Fibroblast of skin of left biceps (primary cell): ENCODE measurements at places on chromosomes 12 and 14.

DNA sequence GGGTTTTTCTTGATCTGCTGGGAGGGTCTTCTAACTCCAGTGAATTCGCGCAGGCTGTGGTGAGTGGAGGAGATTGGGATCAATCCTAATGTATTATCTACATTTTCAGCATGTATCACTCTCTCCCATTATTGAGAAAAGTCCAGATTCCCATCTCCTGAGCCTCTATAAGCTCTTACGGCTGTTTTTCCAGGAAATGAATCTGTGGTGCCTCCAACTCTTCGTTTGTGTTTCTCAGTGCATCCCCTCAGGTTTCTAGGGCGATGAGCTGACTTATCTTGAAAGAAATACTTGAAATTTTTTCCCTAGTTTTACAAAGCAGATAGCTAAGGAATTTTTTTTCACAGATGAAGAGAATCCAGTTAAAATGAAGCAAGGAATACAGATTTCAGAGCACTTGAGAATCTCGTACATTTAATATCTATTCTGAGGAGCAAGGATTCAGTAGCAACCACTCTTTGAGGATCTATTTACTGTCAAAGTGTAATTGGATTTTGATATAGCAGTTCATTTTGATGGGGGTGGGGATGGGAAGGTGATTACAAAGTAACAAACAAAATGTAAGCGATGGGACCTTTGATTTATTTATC, 138.7 kb downstream of the BRMS1L start:
- DNase-seq = no peak

DNA sequence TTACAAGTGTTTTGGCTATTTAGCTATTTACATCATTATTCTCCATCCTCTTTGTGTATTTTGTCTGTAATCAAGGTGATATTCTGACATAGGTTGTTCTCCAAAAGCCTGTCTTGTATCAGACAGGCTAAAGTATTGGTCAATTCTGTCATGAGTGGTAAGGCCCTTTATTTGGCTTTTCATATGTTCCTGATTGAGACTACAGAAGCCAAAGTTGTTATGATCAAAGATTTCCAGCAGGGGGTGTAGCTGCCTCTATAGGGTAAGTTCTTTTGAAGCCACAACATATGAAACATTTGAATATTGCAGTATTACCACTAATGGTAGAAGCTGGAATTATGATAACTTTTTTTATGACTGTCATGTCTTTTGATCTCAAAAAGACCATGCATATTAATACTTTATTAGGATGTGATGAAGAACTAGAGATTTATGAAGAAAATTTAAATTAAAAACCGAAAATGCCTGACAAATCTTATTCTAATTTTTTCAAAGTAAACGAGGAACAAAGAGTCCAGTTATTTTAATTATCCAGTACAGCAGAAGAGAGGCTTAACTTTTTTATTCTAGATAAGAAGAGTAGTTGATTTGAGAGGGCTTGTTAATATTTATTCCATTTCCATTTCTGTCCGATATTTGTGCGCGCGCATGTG, 3.4 kb upstream of the ARHGAP5 start:
- DNase-seq = peak; percentile 66

- no peak for DNase-seq
These were observed 158.6 kb upstream of the CCND2 start for GRCh38 chr12:4114986-4115385.

GRCh38 chr12:48810903-48811431, 7.3 kb upstream of the CACNB3 start:
- DNase-seq = peak; percentile 54

- no peak for DNase-seq
These were observed 15.7 kb downstream of the SGPP1 start for GRCh38 chr14:63712123-63712522.

- DNase-seq = no peak
These were observed 34.0 kb upstream of the JDP2 start for GRCh38 chr14:75393794-75394193.

- DNase-seq = no peak
These were observed at the start of gene ACSS3 for GRCh38 chr12:81077686-81078441. Gene ACSS3 (plus strand): TSS chr12:81078079. CDS start chr12:81078121, 42 bp downstream.

DNA sequence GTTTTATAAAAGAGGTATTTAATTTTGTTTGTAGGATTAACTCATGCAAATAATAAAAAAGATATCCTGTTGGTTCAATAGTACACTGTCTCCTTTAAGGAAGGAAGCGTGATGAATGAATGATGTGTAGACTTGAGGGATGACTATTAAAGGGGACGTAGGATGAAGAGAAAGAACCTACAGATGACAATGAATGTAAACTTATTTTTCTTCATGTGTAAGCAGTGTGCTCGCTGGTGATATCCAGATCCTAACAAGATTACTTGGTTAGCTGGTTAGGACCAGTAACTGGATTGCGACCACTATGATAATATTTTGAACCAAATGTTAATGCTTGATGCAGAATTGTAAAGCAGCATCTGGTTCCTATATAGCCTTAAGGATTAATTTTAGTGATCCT, 2.6 kb downstream of the ARF6 start:
- no peak for DNase-seq

- DNase-seq = no peak
These were observed 2.8 kb downstream of the PRIM1 start for GRCh38 chr12:56749359-56749758.

DNA sequence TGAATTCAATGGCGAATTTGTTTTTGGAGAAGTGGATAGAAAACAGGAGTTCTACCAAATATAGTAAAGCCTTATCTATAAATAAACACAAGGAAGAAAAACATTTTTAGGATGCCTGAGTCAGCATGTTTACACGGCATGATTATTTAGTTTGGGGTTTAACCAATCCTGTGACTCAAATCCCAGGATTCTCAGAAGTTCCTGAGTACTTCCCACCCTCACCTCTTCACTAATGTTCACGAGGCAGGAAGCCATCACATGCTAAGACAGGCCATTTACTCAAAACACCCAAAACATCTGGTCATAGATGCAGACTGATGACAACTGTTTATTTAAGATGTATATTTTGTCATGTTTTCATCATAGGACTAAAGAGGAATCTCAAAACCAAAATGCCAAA, 3.4 kb upstream of the GLRX5 start:
- DNase-seq = no peak

- DNase-seq = no peak
These were observed 24.2 kb downstream of the CCDC92 start for GRCh38 chr12:123948401-123948795.

DNA sequence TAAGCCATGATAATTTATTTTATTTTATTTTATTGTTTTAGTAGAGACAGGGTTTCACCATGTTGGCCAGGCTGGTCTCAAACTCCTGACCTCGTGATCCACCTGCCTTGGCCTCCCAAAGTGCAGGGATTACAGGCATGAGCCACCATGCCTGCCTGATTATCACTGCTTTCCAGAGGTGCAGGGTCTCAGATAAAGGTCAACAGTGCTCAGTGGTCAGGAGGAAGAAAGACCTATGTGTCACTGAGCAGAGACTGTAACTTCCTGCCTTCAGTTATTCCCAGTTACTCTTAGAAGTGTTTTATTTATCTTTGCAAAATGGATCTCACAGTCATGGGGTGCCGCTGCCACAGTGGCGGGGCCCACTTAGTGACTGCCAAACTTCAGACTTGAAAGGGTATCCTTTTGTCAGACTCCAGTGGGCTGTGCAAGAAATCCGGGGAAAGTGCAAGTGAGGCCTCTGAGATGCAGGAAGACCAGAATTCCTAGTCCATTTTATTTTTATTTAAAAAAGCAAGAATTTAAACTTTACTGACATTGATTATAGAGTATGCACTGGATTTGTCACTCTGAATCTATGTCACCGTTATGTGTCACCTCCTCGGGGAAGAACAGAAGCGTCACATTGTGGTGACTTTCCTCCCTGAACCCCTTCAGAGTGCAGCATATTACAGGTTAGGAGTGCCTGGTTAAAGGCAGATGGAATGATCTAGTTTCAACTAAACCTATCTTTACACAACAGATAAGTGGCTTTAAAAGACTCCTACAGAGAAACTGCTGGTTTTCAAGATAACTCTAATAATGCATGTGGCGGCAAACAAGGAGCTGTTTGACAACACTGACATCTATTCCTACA, 59.1 kb upstream of the BICD1 start:
- DNase-seq = no peak

DNA sequence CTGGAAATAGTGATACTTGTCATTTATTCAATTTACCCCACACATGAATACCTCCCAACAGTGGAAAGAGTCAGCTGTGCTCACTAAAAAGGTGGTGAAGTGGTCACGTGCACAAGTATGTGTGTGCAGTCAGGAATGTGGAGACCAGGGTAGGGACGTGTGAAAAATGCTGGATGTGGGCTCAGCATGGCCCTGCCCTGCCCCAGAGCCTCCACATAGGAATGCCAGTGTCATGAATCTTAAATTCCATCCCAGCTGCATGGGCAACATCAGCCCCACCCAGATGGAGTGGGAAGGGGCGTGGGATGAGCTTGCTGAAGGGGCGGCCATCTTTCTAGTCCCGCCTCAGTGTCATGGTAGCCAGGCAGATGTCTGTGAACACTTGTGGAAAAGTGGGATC, 87.7 kb downstream of the C12orf75 start:
- peak; percentile 85 for DNase-seq

GRCh38 chr12:92156139-92156538, 10.5 kb upstream of the BTG1 start:
- DNase-seq = no peak

DNA sequence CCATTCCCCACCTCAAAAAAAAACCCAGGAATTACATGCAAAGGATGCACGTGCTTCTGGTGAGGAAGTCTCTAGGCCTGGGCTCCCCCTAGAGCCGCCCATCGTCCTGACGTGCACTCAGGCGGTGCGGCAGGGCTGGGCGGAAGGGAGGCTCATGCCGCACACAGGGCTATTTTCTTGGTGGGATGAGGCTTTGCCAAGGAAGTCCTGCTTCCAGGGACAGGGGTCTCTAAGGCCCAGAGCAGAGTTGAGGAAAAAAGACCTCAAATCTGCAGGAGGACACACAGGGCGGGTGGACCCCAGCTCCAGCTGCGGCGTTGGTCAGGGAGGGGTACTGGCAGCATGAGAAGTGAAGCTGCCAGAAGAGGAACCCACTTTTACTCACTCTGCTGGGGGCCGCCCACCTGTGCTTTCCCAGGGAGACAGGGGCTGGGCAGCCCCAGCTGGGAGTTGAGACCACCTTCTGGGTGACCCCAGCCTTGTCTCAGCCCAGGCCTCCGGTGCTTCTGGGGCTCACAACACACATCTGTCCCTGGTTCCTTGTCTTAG, 4.2 kb downstream of the RHOF start:
- DNase-seq = no peak

- no peak for DNase-seq
These were observed 126.2 kb downstream of the RFLNA start for GRCh38 chr12:124420996-124421674.

DNA sequence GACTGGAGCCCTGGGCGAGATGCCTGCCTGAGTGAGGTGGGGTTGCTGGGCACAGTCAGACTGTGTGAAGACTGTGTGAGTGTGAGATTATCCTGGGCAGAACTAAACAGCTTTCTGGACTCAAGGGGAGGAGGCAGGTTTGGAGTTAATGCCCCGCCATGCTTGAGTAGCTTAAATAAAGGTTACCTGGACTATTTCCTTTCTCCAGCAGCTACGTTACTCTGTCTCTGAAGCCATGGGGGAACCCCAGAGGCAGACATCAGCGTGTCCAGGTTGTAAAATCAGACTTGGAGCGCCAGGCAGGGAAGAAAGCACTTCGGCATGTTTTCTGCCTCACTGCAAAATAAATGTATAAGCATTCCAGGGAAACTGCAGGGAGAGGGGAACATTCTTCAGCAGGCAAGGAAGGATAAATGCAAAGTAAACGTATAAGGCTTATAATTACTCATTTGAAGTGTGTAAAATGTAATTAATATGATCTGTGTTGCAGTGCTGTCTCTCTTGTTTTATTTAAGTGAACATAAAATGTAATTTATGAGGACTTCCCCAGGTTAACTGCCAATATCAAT, 129.7 kb downstream of the CHST11 start:
- DNase-seq = no peak

DNA sequence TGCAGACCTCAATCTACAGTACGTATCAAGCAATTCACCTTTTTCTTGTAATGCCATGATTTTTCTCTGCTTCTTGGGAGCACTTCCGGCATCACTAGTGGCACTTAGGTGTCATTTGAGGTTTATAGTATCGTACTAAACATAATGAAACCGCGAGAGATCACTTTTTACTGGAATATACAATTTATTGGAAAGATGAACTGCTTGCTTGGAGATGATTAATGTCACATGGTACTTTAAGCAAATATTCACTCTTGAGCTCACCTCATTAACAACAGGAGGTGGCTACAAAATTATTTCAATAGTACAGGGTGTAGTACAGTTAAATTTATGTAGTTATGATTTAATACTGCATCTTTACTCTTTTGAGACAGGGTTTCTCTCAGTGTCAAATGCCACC, 11.5 kb downstream of the FUT8 start:
- no peak for DNase-seq

DNA sequence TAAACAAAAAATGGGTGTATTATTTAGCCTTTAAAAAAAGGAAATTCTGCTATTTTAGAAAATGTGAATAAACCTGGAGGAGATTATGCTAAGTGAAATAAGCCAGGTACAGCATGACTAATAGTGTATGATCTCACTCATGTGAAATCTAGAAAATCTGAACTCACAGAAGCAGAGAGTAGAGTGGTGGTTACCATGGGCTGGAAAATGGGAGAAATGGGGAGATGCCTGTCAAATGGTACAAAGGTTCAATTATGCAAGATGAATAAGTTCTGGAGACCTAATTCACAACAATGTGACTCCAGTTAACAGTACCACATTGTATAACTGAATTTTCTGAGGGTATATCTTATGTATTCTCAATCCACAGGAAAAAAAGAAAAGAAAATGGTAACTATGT, 17.4 kb upstream of the LEMD3 start:
- no peak for DNase-seq

GRCh38 chr12:110316861-110317260, 35.8 kb downstream of the ATP2A2 start:
- peak; percentile 84 for DNase-seq

- no peak for DNase-seq
These were observed 197.3 kb upstream of the PPFIA2 start for GRCh38 chr12:81956468-81956860.

- DNase-seq = no peak
These were observed 88.2 kb downstream of the CCDC91 start for GRCh38 chr12:28278499-28278898.

DNA sequence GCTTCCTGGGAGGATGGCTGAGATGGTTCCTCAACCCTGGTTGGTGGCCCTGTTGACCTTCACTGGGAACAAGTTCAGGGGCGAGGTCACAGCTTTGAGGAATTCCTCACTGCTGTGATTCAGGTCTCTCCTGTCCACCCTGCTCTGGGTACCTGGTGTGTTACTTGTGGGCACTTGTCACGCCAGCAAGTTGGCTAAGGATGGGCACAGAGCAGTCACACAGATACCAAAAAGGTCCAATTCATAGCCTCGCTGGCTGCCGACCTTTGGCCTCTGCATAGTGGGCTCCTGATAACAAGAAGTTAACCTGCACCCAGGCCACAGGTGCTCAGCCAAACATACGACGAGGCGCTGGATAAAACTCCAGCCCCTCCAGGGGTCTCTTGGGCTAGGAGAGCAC, 11.2 kb downstream of the SDS start:
- no peak for DNase-seq
